ENCODE measurements at places on chromosomes 4 and X.

- DNase-seq: no peak
Measured at GRCh38 chr4:62252728-62253127, 1052.6 kb downstream of the ADGRL3 start.

DNA sequence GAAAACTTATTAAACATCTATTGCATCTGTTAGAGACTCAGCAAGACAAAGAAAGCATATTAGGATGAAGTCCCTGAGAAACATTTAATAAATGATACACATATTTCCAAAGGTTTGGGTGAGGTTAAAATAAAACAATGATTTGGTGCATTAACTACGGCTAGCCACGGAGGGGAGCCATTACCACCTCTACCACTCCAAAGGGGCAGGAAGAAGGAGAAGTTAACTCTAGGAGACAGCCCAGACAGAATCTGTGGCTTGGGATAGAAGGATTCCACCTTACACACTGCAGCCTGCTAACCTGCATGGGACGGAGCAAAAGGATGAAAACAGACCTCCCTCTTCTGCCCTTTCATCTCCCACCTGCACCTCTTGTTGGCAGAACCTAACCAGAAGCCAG, 189.1 kb upstream of the C1QTNF7 start:
- peak; percentile 28 for DNase-seq

GRCh38 chr4:107006218-107006617, 29.9 kb downstream of the DKK2 start:
- no peak for DNase-seq

GRCh38 chr4:163092093-163092492, 74.6 kb downstream of the NAF1 start:
- DNase-seq: no peak

DNA sequence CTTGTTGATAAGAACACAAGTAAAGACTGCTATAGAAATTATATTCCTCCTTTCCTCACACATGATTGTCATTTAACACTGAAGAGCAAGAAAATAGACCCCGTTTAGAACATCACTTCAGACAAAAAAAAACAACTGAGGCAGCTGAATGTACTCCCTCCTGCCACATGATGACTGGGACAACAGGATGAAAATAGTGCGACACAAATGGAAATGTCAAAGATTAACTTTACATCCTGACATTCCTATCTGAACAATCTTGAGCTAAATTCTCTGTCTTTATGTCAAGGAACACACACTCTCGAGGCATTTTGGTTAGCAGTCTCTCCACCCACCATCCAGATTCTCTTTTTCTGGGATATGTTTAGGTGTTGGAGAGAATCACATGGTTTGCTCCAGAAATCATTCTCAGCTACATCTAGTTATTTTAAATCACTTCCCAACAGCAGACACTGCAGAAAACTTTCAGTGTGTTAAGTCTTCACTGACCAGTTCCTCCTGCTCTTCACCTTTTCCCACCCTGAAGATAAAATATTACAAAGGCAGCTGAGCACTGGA, 16.3 kb upstream of the KCNIP4 start:
- no peak for DNase-seq

GRCh38 chr4:45927641-45928040, 196.2 kb downstream of the GABRG1 start:
- no peak for DNase-seq

DNA sequence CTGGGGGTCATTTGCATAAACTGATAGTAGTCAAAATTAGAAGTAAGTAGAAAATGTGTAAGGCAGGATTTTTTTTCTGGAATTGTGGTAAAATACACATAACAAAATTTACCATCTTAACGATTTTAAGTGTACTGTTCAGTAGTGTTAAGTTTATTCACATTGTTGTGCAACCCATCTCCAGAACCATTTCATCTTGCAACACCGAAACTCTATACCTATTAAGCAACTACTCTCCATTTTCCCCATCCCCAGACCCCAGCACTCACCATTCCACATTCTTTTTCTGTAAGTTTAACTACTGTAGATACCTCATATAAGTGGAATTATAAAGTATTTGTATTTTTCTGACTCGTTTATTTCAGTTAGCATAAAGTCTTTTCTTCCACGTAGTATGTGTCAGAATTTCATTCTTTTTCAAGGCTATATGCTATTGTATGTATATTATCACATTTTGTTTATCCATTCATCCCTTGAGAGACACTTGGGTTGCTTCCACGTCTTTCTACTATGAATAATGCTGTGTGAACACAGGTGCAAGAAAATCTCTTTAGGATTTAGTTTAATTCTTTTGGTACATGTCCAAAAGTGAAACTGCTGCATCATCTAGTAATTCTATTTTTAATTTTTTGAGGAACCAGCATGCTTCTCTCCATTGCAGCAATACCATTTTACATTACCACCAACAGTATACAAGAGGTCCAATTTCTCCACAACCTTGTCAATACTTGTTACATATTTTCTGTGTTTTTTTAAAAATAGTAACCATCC, 39.1 kb upstream of the NSUN7 start:
- DNase-seq: no peak

DNA sequence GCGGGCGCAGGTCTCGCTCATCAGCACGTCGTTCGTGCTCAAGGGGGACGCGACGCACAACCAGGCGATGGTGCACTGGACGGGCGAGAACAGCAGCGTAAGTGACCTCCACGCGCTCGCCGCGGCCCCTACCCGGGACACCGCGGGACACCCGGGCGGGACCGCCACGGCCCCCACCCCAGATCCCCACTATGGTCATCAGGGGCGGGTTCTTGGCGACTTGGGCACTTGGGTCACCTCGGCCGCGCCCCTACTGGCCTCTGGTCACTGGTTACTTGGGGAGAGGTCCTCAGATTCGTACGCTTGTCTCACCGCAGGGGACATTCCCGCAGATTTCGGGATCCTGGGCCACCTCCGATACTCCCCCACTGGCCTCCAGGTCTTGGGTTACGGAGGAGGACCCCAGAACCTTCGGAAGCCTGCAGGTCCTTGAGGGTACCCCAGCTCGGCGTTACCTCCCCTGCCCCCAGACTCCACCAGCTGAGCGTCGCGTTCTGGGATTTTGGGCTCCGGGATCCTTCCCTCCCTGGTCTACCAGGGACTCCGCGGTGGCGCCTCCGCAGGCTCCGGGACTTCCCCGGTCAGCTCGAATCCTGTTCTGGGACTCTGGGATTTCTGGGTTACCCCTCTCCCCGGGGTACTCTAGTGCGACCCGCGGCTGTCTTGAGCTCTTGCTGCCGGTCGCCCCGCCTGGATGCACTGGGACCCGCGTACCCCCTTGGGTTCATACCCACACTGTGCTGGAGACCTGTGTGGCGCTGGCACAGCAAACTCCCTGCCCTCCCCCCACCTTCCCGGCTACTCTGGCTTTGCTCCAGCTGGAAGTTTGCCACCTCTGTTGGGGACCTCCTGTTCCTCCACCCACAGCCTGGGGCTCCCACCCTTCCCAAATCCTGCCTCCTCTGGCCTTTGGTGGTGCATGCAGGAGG, 956 bp downstream of the SORCS2 start:
- DNase-seq: no peak

GRCh38 chr4:152780267-152780778, 569 bp downstream of the ARFIP1 start:
- DNase-seq: no peak

- DNase-seq: no peak
Measured at GRCh38 chrX:154598656-154599055, 13.7 kb downstream of the CTAG1A start.

DNA sequence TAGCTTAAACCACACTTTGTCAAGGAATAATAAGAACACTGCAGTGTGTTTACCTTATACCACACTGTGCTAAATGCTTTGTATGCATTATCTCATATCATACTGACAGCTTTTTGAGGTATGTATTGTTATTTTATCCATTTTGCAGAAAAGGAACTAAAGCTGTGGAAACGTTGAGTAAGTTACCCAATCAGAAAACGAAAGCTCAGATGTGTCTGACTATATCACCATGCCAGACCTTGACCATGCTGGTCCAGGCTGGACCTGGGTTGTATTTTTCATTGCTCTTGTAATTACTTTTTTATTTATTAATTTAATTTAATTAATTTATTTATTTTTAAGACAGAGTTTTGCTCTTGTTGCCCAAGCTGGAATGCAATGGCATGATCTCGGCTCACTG, 2.1 kb downstream of the HSD17B11 start:
- DNase-seq: no peak

- peak; percentile 30 for DNase-seq
Measured at GRCh38 chr4:120718979-120719566, 203.5 kb downstream of the PRDM5 start.

GRCh38 chrX:65668377-65669310, 1.2 kb downstream of the MSN start:
- peak; percentile 82 for DNase-seq

GRCh38 chrX:38989076-38989475, 187.8 kb downstream of the MID1IP1 start:
- no peak for DNase-seq

DNA sequence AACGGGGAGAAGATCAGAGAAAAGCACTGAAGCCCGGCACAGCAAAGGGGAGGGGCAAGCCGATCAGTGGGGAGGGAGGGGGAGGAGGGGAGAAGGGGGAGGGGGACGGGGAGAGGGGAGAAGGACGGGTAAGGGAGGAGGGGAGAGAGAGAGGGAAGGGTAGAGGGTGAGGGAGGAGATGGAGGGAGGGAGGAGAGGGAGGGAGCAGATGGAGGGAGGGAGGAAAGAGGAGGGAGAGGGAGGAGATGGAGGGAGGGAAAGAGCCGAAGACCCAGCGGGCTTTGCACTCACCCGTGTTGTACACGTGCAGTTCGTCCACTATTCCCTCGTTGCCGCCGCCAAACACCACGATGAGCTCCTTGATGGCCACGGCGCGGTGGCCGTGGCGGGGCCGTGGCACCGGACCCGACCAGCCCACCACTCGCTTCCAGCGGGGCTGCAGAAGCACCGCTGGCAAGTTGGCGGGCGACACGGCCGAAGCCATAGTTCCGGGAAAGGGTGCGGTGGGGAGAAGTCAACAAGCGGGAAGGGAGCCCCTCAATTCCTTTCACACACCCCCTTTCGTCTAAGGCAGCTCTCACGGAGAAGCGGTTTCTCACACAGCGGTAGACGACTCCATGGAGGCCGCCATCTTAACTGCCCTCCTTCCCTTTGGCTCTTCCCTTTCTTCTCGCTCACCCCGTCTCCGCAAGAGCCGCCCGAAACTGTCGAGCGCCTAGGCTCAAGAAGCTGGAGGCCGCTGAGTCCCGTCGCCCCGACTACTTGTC, 1.1 kb downstream of the HCFC1 start:
- peak; percentile 62 for DNase-seq

- no peak for DNase-seq
Measured at GRCh38 chr4:112109360-112110058, 35.7 kb upstream of the FAM241A start.

DNA sequence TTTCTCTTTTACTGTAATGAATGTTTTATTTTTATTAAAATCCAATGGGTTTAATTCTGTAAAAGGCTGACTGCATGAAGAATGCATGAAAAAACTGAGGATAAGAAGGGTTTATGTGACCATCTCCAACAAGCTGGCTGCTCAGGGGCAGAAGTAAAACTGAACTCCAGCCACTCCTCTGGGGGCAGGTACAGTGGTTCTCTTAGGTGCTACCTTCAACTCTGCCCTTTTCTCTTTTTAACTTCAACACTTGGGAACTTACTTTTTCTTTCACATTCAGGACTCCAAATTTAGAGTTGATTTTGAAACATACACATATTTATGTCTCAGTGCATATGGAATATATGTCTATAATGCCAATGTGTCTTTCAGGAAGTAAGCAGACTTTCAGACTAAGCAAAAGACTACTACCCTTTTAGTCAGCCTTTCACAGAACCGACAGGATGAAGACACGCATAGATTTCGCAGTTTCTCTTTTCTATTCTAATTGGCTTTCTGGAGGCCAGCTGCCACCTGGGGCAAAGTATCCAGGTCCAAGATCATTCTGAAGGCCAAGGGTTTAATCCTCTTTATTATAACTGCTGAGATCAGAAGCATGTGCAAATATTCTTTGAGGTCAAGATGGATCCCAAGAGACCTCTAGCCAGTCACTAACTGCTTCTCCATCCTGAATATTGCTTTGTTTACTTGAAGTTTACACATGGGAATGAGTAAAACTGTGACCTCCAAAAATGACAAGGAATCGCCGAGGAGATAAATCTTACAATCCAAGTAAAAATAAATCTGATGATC, 30.7 kb downstream of the HS3ST1 start:
- no peak for DNase-seq

DNA sequence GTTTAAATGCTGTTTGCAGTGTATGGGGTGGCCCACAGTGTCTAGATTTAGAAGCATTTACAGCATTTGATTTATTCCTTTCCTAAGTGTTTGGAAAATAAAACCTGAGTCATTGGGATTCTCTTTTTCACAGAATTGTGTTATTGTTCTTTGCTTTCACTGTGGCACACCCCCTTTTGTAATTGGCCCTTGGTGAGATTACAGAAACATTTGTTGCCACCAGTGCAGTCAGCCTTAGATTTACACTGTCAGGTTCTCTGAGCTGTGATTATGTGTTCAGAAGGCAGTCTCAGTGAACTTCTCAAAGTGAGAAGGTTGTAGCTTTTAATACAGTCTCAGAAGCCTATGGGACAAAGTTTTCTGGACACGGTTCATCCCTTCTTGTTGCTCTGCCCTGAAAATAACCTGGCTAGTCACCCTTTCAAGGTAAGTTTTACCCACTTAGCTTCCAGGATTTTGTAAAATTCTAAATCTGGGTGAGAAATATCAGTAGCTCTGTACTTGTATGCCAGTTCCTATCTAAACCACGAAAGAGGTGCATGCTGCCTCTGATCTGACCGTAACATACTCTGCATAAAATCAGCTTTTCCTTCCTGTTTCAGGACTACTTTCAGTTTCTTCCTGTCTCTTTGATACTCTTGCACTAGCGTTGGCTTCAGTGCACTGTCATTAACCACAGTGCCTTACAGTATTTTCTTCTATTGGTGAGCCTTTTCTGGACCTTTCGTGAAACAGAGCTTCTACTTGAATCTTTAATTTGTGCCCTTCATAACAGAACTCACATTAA, 12.6 kb downstream of the RUFY3 start:
- no peak for DNase-seq

DNA sequence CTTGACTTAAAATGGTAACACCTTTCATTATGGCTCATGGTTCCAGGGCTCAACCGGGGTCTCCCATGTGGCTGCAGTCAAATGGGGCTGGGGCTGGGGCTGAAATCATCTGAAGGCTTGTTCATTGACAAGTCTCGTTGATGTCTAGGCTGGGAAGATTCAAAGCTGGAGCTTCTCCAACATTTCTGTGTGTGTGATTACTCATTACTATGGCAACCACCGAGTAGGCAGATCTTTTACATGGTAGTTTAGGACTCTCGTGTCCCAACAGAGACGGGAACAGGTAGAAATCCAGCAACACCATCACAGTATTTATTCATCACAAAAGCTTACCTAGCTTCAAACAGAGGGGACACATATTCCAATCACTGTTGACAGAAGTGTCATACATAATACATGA, 7.8 kb downstream of the YTHDC1 start:
- no peak for DNase-seq

DNA sequence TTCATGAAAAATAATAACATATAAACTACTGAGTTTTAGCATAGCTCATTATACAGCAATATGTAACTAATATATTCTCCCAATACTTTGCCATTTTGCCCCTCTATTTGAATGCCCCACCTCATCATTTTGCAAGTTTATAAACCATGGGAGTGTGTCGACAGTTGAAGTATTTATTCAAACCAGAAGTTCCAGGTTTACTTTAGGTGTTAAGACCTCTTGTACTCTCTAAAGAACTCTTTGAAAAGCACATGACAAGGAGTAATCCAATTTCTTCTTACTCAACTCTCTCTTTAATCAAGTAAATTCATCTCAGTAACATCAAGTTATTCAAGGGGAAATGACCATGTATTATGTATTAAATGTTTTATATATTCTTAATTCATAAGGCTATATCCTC, 240.7 kb downstream of the COX18 start:
- no peak for DNase-seq

GRCh38 chr4:121454251-121454979, 73.6 kb upstream of the QRFPR start:
- no peak for DNase-seq
